ENCODE measurements at places on chromosomes 5 and 9.

- DNase-seq, result no peak
Measured at GRCh38 chr5:126961702-126962101, 68.7 kb downstream of the MARCHF3 start.

GRCh38 chr5:116544531-116545241 is 29.9 kb downstream of the SEMA6A start:
- no peak for DNase-seq

- no peak for DNase-seq
Measured at GRCh38 chr9:76985581-76985980, 33.9 kb upstream of the FOXB2 start.

DNA sequence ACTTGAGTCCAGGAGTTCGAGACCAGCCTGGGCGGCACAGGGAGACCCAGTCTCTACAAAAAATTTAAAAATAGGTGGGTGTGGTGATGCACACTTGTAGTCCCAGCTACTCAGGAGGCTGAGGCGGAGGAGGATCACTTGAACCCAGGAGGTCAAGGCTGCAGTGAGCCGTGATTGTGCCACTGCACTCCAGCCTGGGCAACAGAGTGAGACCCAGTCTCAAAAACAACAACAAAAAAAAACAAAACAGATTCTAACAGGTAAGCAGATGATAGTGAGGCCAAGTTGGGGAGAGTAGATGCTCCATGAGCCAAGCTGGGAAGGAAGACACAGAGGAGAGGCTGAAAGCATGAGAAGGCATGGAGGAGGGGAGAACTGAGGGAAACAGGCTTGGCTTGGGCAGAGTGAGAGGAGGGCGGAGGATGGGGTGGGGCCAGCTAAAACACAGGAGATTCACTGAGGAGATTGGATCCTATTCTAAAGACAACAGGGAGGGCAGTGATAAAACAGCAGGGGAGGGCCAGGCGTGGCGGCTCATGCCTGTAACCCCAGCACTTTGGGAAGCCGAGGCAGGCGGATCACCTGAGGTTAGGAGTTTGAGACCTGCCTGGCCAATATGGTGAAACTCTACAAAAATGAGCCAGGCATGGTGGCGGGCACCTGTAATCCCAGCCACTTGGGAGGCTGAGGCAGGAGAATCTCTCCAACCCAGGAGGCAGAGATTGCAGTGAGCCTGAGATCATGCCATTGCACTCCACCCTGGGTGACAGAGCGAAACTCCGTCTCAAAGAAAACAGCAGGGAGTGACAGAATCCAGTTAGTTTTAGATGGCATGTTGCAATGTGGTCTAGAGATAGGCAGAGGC is 8.4 kb downstream of the RPS14 start:
- DNase-seq, result no peak

DNA sequence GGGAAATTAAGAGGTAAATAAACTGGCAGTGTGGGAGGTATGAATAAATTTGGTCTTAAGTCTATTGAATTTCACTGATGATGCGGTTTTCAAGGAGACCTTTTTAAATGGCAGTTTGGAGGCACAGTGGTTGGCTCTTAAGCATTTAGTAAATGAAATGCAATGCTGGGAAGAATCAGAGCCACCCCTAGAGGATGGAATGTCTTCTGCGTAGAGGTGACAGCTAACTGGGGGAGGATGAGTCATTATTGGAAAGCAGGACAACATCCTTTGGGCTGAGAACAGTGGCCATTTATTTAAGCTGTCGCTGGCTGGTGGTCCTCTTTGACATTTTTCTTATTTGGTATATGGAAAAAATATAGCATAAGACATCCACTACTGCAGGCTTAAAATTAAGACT is 163.2 kb downstream of the SH3GL2 start:
- DNase-seq, result no peak

- no peak for DNase-seq
Measured at GRCh38 chr5:140713562-140714094, 13.4 kb downstream of the ZMAT2 start.

- DNase-seq, result peak; percentile 35
Measured at GRCh38 chr9:127921557-127922120, 4.8 kb upstream of the ST6GALNAC4 start.

All from caudate nucleus (tissue), 63 donors.